ENCODE measurements at places on chromosomes 1 and 21.

- DNase-seq, result peak; percentile 44
Measured at GRCh38 chr1:30919025-30919881, 10.7 kb upstream of the SDC3 start.

- no peak for DNase-seq
Measured at GRCh38 chr1:202283991-202284390, 57.7 kb downstream of the UBE2T start.

- DNase-seq, result peak; percentile 31
Measured at GRCh38 chr21:45169001-45169400, 94.6 kb downstream of the ADARB1 start.

DNA sequence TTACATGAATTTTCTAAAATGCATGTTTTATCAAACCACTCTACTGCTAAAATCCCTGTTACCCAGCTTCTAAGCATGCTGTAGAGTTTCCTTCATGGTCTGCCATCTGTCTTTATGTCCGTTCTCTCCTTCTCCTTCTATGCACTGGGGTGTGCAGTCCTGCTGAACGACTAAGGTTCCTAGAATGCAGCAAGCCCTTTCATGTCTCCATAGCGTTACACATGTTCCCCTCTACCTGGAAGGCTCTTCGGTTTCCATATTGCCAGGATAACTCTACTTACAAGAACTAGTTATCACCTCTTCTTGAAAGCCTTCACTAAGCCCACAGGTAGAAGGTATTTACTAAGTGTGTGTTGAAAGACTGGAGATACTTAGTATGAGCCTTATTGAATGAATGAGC is 22.2 kb downstream of the DNM3 start:
- no peak for DNase-seq

GRCh38 chr1:27392096-27392777 is at the start of gene GPR3:
Gene GPR3, plus strand, starts transcription at chr1:27392622. Its CDS starts 1,177 bp downstream, at chr1:27393799.
- peak; percentile 80 for DNase-seq

- DNase-seq, result peak; percentile 9
Measured at GRCh38 chr1:223556414-223557129, 108.9 kb downstream of the CAPN8 start.

DNA sequence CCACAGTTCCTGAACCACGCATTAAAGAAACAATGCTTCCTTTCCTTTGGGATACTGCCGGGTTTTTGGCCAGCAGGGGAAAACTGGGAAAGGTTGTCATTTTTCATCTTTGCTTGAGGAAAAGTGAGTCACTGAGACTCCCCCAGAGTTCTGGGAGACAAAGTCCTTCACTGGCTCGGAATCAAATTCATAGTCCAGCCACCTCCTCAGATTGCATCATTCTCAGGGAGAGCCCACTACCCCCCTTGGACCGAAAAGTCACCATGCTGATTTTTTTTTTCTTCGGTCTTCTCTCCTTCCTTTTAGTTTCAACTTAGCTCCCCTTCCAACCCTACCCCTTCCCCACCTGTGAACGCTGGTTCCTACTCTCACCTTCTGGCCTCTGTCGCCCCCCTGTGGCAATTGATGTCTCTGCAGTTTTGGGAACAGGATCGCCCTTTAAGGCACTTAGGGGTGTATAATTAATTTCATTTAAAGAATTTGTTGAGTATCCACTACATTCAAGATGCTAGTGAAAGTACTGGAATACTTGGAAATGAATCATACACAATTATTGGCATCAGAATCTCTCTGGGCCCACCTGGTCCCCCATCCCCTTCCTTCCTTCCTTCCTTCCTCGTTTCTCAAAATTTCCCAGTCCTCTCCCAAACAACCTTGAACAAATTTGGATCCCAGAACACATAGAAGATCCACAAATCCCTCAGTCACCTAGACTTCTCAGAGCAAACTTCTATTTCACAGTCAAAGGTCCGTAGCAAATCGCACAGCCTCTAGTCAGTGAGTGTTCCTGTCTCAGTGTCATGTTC is 6.9 kb downstream of the ACKR1 start:
- peak; percentile 83 for DNase-seq

DNA sequence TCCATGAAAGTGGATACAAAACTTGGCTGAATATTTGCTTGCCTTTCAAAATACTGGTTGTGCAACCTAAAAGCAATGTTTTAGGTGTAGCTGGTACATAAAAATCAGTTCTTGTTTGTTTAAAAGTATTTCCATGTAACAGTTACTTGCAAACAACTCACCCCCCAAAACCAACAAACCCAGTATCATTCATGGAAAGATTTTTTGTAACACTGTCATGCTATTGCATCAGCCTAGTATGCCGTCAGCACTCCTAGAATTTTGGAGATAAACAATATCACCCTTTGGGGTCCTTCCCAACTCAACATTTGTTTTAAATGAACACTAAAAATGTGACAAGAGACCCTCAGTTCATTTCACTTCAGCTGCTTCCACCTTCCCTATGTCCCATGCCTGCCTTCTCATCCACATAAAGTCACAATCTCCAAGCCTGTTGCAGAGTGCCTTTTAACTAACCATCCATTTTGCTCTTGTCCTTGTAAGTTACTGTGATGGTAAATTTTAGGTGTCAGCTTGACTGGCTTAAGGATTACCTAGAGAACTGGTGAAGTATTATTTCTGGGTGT is 425.3 kb downstream of the DUSP10 start:
- DNase-seq, result no peak

DNA sequence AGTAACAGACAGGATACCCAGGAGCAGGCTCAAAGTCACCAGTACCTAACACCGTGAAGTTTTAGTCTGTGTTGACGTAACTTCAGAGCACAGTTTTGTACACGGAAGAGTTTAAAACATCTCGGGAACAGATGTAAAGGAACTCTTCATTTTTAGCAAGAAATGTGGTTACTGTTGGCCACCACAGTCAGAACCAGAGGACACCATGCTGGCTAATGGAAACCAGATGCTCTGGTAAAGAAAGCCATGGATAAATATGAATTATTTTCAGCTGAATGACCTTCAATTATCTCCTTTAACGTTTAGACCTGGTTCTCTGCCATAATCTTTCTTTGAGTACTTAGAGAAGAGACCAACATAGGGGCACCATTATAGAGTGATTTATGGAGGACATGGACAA is 115.9 kb downstream of the NTMT2 start:
- DNase-seq, result no peak

GRCh38 chr1:43241413-43241836 is 28.4 kb upstream of the TMEM125 start:
- DNase-seq, result no peak

DNA sequence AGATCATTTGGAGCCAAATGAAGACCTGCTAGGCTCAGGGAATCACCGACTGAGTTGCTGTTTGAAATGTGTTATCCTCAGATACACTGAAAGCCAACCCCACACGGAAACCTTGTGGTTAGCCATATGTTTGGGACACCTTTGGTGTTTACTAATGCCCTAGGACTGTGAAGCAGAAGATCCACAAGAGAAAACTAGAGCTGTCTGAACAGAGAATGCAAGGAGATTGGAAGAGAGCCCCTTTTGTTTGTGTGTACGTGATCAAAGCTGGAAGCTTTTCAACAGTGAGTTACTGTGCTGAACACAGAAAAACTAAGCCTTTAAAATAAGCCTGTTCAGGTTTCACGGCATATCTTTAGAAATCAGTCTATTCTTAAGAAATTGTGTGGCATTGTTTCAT is 908.2 kb upstream of the ADGRL2 start:
- no peak for DNase-seq

DNA sequence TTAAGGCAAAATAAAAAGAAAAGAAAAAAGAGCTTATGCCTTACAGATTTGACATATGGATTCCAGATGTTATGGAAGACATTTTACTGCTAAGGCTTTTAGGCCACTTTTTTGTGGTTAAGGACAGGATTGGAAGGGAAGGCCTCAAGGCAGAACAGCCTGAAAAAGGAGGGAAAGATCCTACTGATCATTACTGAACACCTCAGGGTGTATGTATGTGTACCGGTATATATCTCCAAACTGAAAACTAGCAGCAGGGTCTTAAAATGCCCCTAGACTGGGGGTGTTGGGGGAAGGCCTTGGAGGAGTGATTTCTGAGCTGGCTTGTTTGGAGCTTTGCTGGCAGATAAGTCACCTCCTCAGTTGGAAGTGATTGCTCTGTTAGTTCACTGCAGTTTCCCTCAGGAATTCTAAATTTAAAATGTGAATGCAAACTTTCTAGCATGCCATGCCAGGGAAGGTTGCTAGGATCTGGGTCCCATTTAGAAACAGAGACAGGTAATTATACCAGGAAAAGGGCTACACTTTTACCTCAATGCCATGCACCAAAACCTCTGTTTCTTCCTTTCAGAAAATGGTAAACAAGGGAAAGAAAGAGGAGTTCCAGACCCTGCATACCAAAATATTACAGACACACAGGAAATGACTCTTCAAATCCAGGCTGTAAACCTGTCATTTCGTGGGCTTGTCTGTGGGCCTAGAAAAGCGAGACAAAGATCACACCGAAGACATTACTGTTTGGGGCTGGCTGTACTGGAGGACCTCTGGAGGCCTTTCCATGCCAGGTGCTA is 15.0 kb downstream of the C1orf52 start:
- no peak for DNase-seq

Data from hematopoietic multipotent progenitor cell treated with erythropoietin and hydrocortisone succinate and interleukin-3 and kit ligand, for 17 days (in vitro differentiated cells).